ENCODE measurements at places on chromosomes 7 and 10.

DNA sequence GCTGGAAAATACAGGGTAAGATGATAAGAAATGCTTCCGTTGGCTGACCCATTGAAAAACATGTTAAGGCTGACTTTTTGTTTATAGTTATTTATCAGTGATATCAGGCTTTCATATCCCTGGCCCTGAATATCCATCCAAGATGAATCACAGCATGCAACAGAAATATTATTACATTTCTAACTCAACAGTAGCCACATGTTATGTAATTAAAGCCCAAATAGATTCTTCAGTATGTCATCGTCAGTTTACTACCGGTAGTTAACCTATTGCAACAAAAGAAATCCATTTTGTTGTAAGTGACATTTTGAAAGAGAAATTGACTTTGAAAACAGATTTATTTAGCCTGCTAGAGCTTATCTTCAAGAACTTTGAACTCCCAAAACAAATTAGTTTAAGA lies 354.1 kb upstream of the CELF2 start:
- DNase-seq, result no peak

- no peak for DNase-seq
Measured at GRCh38 chr10:129491123-129491734, 24.2 kb downstream of the MGMT start.

- DNase-seq, result no peak
Measured at GRCh38 chr10:12397147-12397896, 48.0 kb downstream of the CAMK1D start.

GRCh38 chr7:116740755-116741462 lies 68.9 kb downstream of the MET start:
- DNase-seq, result no peak

GRCh38 chr10:47038881-47039561 lies 127.8 kb downstream of the PTPN20 start:
- no peak for DNase-seq

Data from GM18507 (cell line).